ENCODE measurements at places on chromosomes 4 and X. TPM values are rescaled to one million over a fixed set of nuclear protein-coding genes. Genes with fewer than 3 reads are reported as not detected.

GRCh38 chr4:82099928-82100579 lies 273.7 kb downstream of the HNRNPD start:
- H3K36me3 ChIP-seq, result no peaks in the 10 kb centered on the region
- H3K27ac ChIP-seq, result no peak overlapping the region
- H3K4me1 ChIP-seq, result no peaks in the 10 kb centered on the region

TRIM61 gene
- 2.1 TPM for total RNA-seq

CDX4 gene
- not detected for total RNA-seq

GRCh38 chr4:155546451-155546850 lies 120.2 kb upstream of the GUCY1A1 start:
- H3K36me3 ChIP-seq, result no peaks in the 10 kb centered on the region
- no peak overlapping the region for H3K4me3 ChIP-seq
- no peak for DNase-seq
- H3K27ac ChIP-seq, result no peak overlapping the region

DNA sequence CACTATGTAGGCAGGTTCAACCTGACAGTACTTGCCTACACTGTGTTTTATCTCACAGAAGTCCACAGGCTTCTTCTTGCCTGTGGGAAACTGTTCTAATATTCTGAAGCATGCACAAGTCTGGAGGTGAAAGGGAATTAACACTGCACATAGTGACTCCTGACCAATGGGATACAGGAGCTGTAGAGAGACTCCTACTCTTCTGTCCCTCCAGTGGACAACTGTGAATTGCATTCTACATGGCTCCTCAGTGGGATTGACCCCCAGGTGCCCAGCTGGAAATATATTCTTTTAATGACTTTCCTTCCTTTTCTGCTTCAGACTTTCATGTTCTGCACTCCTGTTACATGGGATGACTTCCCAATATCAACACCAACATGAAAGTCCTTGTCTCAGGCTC lies 8.2 kb upstream of the YIPF6 start:
- H3K36me3 ChIP-seq, result no peaks in the 10 kb centered on the region
- no peak overlapping the region for H3K27ac ChIP-seq
- H3K4me1 ChIP-seq, result no peaks in the 10 kb centered on the region
- H3K4me3 ChIP-seq, result no peak overlapping the region
- H3K27me3 ChIP-seq, result no peaks in the 10 kb centered on the region
- DNase-seq, result no peak

UBA6 gene
- 69.6 TPM for total RNA-seq

DNA sequence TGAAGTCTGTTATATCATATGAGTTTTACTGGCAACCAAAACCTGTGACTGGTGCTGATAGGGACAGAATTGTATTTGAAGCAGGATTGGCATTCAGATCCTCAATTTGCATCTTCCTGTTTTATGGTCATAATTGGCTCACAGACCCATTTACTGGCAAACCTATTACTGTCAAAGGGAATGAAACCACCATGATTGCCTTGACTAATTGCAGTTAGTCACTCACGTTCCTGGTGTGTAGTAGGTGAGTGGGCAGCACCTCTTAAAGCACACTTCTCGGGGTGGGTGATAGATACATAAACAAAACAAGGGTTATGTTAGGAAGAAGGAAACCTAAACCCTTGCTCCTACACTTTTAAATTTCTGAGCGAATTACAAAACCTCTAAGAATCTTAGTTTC lies 81.0 kb downstream of the PPEF2 start:
- no peaks in the 10 kb centered on the region for H3K27me3 ChIP-seq
- no peak for DNase-seq
- no peak overlapping the region for H3K27ac ChIP-seq
- H3K4me1 ChIP-seq, result no peaks in the 10 kb centered on the region
- peaks cover 1% of the 10 kb centered on the region for H3K36me3 ChIP-seq

GRCh38 chr4:180751009-180751408 lies 1492.2 kb upstream of the TENM3 start:
- DNase-seq, result no peak
- no peaks in the 10 kb centered on the region for H3K4me1 ChIP-seq
- H3K4me3 ChIP-seq, result no peak overlapping the region
- no peaks in the 10 kb centered on the region for H3K36me3 ChIP-seq
- H3K27ac ChIP-seq, result no peak overlapping the region
- H3K27me3 ChIP-seq, result no peaks in the 10 kb centered on the region

TLR1 gene
- total RNA-seq, result 0.36 TPM

CETN2 gene
- total RNA-seq, result 52.4 TPM

DNA sequence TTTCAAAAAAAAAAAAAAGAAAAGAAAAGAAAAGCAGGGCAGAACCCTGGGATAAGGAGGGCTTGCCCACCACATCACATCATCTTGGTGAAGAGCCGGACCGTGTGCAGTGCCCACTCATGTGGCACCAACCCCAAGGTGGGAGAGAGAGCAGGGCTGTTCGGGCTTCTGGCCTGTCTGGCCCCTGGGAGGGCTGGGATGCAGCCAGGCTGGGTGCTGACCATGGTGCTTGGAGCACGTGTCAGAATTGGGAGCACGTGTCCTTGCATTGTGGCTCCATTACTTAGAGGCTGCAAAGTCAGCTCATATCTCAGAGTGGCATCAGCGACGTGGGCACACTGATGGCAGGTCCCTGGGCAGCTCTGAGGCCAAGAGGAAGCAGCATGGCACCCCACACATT lies 100.9 kb upstream of the AFAP1 start:
- H3K36me3 ChIP-seq, result no peaks in the 10 kb centered on the region
- H3K27ac ChIP-seq, result no peak overlapping the region
- H3K4me3 ChIP-seq, result no peak overlapping the region
- peaks cover 18% of the 10 kb centered on the region for H3K4me1 ChIP-seq

DNA sequence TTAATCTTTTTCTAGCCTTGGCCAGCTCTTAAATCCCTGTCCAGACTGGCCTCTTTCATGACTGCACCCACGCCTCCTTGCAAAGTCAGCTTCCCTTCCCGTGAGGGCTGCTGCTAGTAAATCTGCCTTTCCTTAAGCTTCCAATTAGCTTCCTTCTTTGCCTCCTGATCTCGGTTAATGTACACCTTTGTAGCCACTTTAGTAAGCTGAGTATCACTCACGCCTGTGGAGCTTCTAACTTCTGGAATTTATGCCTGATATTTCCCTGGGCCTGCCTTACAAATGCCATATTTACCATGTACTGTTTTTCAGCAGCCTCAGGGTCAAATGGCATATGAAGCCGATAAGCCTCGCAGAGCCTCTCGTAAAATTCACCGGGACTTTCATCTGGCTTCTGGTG lies 5.1 kb upstream of the UGT8 start:
- no peak overlapping the region for H3K27ac ChIP-seq
- H3K36me3 ChIP-seq, result no peaks in the 10 kb centered on the region
- no peaks in the 10 kb centered on the region for H3K4me1 ChIP-seq
- peaks cover 20% of the 10 kb centered on the region for H3K27me3 ChIP-seq
- H3K4me3 ChIP-seq, result no peak overlapping the region
- DNase-seq, result no peak

DNA sequence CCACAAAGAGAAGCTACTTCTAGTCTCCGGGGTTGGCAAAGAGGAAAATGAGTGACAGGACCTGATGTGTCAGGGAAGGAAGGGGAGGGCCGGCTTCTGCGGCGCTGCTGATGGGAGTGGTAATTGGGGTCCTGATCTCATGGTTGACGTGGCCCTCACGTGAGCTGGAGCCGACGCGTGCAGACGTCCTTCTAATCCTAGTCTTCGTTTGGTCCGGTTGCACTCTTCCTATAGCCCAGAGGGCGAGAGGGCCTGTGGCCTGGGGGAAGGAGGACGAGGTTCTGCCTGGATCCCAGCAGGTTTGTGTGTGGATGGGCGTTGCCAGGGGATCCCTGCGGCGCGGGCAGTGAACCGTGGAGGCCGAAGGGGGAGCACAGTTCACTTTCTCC lies at the start of gene ARMCX1:
ARMCX1 (plus strand) TSS at position 186 of the 389 bp plus-strand sequence. CDS start 2,384 bp downstream, outside the sequence.
- H3K4me1 ChIP-seq, result peaks cover 7% of the 10 kb centered on the region
- peak within 1 kb of the TSS; percentile 88 for H3K27ac ChIP-seq
- H3K27me3 ChIP-seq, result no peaks in the 10 kb centered on the region
- H3K36me3 ChIP-seq, result peaks cover 8% of the 10 kb centered on the region
- DNase-seq, result no peak

ZNF157 gene
- 0.58 TPM for total RNA-seq

FGFBP2 gene
- not detected for total RNA-seq

SPANXA2 gene
- total RNA-seq, result not detected

CLDN24 gene
- total RNA-seq, result not detected

- DNase-seq, result no peak
- no peaks in the 10 kb centered on the region for H3K36me3 ChIP-seq
Observed at GRCh38 chrX:13028871-13029636, 15.4 kb downstream of the FAM9C start.

DNA sequence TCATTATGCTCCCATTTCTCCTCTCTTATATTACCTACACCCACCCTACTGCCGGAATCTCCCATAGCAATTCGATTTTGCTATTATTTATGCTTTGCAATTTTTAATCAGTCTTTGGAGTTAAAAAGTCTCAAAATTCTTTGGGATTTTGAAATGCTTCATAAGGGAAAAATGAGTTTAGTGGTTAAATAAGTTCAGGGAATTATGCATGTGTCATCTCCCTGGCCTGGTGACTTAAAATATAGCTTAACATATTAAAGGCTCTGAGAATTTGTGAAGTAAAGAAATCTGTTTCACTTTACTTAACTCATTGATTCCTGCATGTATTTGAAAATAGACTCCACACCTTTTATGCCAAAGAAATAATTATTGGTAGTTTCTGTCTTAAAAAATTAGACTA lies 185.1 kb upstream of the DIPK2B start:
- no peak for DNase-seq
- H3K4me3 ChIP-seq, result no peak overlapping the region
- no peaks in the 10 kb centered on the region for H3K4me1 ChIP-seq
- no peaks in the 10 kb centered on the region for H3K36me3 ChIP-seq
- no peak overlapping the region for H3K27ac ChIP-seq

GRCh38 chrX:18146954-18147353 lies 73.7 kb downstream of the BEND2 start:
- no peaks in the 10 kb centered on the region for H3K4me1 ChIP-seq
- no peak overlapping the region for H3K27ac ChIP-seq
- no peaks in the 10 kb centered on the region for H3K36me3 ChIP-seq
- no peak for DNase-seq
- H3K4me3 ChIP-seq, result no peak overlapping the region

HCCS gene
- total RNA-seq, result 39.7 TPM

DNA sequence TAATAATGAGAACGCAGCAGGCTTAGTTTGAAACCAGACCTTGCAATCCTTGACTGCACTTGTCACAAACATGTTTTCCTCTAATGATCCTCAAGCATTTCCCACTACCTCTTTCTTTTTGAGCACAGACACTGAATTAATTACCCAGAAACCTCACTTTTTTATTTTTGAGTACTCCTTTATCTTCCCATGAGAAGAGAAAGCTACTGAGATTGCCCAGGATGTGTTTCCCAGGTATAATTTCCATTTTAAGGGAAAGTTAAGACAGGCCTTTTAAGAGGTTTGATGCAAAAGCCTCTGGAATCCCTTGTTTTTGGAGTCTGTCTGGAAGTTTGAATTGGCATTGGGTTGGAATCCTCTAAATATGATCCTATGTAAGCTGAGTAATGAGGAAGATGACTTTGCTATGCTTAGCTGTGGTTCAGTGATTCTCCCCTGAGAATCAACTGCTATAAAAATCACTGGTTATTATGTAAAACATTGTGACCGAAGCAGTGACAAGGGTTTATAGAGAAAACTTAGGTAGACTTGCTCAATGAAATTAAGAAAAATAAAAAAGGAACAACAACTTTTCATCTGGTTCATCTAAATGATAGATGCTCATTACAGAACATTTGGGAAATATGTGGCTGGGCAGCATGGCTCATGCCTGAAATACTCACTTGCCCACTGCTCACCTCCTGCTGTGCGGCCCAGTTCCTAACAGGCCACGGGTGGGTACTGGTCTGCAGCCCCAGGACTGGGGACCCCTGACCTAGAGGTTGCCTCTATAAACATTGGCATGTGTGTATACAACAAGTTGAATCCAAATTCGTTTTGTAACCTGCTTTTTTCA lies 10.8 kb upstream of the RHOH start:
- H3K27ac ChIP-seq, result no peak overlapping the region
- no peaks in the 10 kb centered on the region for H3K27me3 ChIP-seq
- no peak overlapping the region for H3K4me3 ChIP-seq
- no peaks in the 10 kb centered on the region for H3K36me3 ChIP-seq
- no peak for DNase-seq

DNA sequence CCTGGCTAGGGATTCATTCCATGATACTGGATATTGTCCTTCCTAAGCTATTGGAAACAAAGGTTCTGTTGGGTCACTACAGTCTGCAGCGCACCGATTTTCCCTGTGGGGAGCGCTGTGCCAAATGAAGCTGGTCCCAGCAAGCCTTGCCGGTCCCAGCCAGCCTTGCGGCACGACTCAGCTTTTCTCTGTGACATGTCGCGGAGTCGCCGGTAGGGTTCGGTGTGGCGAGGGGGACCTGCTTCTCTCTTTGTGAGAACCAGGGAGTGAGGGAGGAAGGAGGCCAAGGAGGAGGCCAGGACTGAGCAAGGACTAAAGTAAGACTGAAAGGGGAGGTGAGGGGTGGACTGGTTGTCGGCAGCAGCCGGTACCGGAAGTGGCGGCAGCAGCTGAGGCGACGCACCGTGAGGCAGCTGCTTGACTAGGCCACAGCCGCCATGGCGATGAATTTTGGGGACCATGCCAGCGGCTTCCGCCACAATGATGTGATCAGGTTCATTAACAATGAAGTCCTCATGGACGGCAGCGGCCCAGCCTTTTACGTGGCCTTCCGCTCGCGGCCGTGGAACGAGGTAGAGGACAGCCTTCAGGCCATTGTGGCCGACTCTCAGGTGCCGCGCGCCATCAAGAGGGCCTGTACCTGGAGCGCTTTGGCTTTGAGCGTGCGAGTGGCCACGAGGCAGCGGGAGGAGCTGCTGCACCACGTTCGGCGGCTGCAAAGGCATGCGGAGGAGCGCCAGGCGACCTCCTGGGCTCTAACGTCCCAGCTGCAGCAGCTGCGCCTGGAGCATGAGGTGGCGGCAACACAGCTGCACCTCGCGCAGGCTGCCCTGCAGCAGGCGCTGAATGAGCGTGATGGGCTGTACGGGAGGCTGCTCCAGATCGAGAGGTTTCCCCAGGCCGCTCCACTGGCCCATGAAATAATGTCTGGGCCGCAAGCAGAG lies at the start of gene TEX13D:
TEX13D (plus strand) TSS at position 180 of the 944 bp plus-strand sequence; CDS start at position 438, 258 bp downstream.
- H3K4me3 ChIP-seq, result no peak within 1 kb of the TSS
- no peaks in the 10 kb centered on the region for H3K4me1 ChIP-seq
- no peak for DNase-seq
- H3K27me3 ChIP-seq, result peaks cover 7% of the 10 kb centered on the region

- H3K4me3 ChIP-seq, result no peak overlapping the region
- H3K4me1 ChIP-seq, result no peaks in the 10 kb centered on the region
- H3K27ac ChIP-seq, result no peak overlapping the region
- no peak for DNase-seq
- no peaks in the 10 kb centered on the region for H3K36me3 ChIP-seq
Observed at GRCh38 chrX:68594769-68595168, 52.7 kb upstream of the STARD8 start.

MAP9 gene
- total RNA-seq, result 22.1 TPM

Measured in type B pancreatic cell (in vitro differentiated cells).